ENCODE measurements at places on chromosomes 4 and X.

- DNase-seq: no peak
Observed at GRCh38 chrX:8688776-8689175, 43.2 kb downstream of the ANOS1 start.

DNA sequence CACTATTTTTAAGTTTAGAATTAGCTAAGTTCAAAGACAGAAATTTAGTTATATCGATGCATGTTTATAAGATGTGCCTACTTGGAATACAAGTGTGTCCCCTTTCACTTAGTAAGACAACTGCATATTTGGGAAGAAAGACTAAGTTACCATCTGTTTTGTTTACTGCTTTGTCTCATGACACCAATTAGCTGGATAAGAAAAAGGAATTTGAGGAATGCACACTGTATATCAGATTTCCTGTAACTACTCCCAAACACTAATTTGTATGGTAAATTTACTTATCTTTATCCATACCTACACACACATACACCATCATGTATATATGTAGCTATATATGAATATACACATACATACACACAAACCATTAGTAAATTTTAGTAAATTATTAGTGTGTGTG is 1442.8 kb upstream of the IGFBP7 start:
- no peak for DNase-seq

- no peak for DNase-seq
Observed at GRCh38 chr4:169225058-169225751, 45.6 kb downstream of the SH3RF1 start.

DNA sequence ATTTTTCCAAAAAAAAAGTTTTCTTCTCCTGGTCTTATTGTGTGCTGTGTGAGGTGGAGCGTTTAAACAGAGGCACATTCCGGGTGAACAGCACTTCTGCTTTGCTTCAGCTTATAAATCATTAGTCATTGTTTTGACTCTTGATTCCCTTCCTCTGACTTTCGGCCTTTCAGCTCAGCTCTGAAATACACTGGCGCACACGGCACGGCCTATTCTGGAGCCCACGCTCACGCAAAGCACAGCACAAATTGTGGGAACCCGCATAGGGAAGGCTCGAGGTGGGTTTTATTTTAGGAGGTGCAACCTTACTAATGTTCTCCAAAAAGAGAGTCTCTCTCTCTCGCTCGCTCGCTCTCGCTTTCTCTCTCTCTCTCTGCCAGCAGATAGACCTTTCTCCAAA is 4.0 kb downstream of the POU3F4 start:
- no peak for DNase-seq

- no peak for DNase-seq
Observed at GRCh38 chrX:16484338-16484737, 165.6 kb upstream of the S100G start.

- DNase-seq: no peak
Observed at GRCh38 chr4:155588437-155588836, 78.2 kb upstream of the GUCY1A1 start.

Measured in spinal cord (tissue), 10 donors.